ENCODE measurements at places on chromosomes 2 and 18. TPM values are rescaled to one million over a fixed set of nuclear protein-coding genes. Genes with fewer than 3 reads are reported as not detected.

ATOH8 gene
- total RNA-seq = not detected

DNA sequence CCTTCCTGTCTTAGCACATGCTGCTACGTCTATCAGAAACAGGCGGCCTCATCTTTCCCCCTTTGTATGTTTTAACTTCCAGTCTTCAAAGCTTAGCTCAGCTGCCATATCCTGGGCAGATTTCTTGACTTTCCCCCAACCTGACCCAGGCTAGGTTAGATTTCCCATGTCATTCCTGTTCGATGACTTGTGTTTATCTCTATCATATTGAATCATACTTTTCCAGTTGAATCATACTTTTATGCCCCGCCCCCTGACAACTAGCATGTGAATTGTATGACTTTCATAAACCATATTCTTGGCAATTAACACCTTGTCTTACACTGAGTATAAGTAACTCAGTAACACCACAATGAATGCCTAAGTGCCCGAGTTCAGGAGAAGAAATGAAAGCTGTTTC, 128.3 kb downstream of the CYRIA start:
- peaks cover 18% of the 10 kb centered on the region for H3K27me3 ChIP-seq
- no peaks in the 10 kb centered on the region for H3K4me1 ChIP-seq

SF3B6 gene
- total RNA-seq = 70.4 TPM

GRCh38 chr2:9631878-9632700, 1.3 kb upstream of the YWHAQ start:
- peaks cover 29% of the 10 kb centered on the region for H3K36me3 ChIP-seq
- H3K27ac ChIP-seq = peak overlapping the region; percentile 41
- H3K4me1 ChIP-seq = peaks cover 40% of the 10 kb centered on the region

IGFBP5 gene
- not detected for total RNA-seq

ABCB11 gene
- total RNA-seq = not detected

DNA sequence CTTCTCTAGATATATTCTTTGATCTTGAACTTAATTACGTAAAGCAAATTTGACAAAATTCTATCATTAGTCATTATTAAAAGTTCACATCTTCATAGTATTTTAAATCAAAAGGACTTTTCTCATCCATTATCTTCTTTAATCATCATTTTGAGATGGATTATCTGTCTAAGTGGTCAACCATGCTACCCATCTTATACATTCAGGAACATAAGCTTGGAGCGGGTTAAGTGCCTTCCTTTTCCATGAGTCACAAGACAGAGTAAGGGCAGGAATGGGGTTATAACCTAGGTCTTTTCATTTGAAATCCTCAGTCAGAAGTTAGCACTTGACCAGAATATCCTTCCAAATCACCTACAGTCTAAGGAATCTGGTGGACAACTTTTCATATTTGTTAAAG, 297.1 kb downstream of the TCF4 start:
- H3K4me1 ChIP-seq = peaks cover 79% of the 10 kb centered on the region
- peaks cover 47% of the 10 kb centered on the region for H3K36me3 ChIP-seq
- DNase-seq = no peak
- H3K27me3 ChIP-seq = no peaks in the 10 kb centered on the region
- H3K27ac ChIP-seq = no peak overlapping the region

CRYGC gene
- not detected for total RNA-seq
